ENCODE measurements at places on chromosomes 12 and 14.

DNA sequence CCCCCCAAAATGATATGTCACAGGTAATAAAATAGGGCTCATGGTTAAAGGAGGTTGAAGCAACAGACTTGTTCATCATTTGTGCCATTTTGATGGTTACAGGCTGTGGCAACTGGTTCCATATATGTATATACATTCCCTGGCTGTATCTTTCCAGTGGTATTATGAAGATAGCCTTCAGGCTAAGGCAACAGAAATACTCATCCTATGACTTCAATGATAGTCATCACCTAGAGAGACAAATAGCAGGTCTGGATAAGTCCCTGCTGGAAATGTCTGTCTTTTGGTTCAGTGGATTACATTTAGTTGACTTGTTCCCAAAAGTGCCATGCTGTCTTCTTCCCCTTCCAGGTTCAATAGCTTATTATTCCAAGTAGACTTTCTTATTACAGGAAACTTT, 997.4 kb downstream of the FLRT2 start:
- DNase-seq: no peak

DNA sequence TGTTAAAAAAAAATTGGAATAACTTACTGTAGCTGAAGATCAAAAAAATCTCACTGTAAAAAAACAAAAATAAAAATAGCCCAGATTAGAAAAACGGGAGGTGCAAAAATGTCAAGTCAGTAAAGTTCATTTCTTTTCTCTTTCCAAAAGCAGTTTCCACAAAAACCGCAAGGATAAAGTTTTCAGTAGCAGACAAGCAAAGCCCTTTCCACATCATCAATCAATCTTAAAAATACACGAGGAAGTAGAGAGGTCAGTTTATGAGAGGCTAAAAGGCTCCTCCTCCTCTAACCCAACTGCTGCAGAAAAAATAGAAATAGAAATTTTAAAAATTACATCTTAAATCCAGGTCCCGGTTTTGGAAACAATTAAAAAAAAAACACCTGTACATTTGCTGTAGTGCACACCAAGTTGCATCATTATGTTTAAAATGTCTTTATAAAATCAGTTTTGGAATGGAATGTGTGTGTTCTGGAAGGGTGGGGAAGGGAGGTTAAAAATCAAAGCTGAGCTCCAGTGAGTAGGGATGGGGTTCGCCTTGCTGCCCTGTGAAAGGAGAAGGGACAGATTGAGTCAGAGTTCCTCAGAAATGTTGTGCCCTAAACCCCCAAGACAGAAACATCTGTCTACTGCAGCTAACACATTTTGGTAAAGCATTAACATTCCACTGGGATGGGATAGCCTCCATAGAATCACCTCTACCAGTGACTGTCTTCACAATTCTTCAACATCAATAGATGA, 5.8 kb downstream of the HNRNPC start:
- no peak for DNase-seq

- DNase-seq: no peak
Observed at GRCh38 chr12:16329594-16329993, 17.9 kb upstream of the MGST1 start.

DNA sequence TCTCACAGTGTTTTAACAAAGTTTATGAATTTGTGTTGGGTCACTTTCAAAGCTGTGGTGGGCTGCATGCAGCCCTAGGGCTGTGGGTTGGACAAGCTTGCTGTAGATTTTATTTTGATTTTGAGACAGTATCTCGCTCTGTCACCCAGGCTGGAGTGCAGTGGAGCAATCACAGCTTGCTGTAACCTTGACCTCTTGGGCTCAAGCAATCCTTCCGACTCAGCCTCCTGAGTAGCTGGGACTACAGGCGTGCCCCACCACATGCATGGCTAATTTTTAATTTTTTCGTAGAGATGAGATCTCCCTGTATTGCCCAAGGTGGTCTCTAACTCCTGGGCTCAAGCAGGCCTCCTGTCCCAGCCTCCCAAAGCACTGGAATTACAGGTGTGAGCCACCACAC, 5.4 kb downstream of the MARK3 start:
- DNase-seq: no peak

GRCh38 chr12:51126297-51126696, 42.9 kb upstream of the CSRNP2 start:
- no peak for DNase-seq

GRCh38 chr12:33593753-33594152, 154.1 kb upstream of the SYT10 start:
- DNase-seq: no peak

DNA sequence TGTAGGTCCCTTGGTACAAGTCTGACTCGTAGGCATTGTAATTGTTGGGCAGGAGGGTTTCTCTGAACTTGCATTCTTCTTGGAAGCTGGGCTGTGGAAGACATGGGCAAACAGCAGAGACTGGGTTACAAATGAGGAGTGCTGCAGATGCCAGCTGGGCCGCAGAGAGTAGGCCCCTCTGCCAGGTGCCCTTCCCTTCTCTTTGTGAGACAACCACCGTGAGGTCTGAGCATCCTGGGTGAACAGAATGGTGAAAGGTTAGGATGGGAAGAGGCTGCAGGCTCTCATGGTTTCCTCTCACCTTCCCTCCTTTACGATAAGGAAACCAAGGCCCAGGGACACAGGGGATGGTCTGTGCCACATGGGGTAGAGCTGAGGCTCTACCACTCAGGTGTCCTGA, 11.3 kb downstream of the FGF6 start:
- no peak for DNase-seq

GRCh38 chr12:124727922-124728321, 135.7 kb downstream of the SCARB1 start:
- DNase-seq: no peak

DNA sequence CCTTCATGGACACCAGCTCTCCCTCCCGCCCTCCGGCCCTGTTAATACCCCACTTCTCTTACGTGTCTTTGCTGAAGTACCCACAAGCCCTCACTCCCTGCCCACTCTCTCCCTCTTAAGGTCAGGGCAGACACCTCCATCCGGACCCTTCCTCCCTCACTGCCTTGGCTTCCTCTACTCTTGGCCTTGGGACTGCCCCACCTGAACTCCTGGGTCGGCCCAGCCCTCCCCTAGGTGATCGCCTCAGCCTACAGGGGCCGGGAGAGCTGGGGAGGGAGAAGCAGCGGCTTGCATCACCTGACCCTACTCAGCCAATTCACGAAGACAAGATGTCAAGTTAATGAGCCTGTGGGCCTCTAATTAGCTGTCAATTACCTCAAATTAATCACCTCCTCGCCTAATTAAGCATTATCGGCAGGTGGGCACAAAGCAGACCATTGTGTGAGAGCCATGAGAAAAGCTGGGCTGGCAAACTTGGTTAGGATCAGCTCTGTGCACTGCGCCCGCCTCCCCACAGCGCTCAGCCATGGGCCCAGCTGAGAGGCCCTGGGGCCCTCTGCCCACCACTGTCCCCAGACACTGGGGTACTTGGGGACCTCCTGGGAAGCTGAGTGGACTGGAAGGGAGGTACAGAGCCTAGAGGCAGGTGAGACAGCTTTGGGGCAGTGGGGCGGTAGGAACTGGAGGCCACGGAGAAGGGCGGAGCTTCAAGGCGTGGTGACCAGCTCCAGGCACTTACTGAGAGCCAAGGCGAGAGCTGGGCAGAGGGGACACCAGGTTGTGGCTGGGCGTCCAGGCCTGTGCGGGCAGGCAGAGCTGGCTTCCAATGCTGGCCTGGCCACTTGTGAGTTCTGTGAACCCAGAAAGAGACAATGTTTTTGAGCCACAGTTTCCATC, 25.1 kb upstream of the VSX2 start:
- no peak for DNase-seq

DNA sequence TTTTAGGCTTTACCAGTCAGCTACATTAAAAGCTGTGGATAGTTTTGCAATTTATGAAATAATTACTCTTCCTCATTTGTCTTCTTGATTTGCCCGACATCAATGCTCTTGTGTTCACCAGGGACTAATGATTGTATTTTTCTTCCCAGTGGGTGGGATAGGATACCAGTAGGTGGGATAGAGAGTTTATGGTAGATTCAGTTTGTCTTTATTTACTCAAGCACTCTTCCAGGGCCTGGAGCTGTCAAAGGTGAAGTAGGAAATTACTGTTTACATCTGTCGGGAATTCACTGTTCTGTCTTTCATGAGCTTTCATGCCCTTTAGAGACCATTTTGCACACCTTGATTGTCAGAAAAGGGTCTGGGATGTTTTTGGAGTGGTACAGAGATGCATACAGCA, 36.6 kb downstream of the ETV6 start:
- DNase-seq: peak; percentile 99

GRCh38 chr14:90569201-90569600, 172.4 kb downstream of the CALM1 start:
- no peak for DNase-seq

DNA sequence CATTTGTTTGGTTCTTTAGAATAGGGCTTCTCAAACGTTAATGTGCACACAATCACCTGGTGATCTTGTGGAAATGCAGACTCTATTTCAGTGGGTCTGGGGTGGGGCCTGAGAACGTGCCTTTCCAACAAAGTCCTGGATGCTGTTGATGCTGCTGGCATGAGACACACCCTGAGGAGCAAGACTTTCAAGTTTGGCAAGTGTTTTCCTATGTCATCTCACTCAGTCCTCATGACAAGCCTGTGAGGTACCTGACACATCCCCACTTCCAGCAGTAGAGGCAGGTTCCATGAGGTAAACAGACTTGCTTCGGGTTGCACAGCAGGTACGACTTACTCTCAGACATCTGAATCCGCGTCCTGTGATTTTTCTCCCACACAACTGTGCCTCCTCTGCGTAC, 147.1 kb downstream of the MYRFL start:
- no peak for DNase-seq

GRCh38 chr12:1665366-1665765, 25.5 kb upstream of the ADIPOR2 start:
- no peak for DNase-seq

DNA sequence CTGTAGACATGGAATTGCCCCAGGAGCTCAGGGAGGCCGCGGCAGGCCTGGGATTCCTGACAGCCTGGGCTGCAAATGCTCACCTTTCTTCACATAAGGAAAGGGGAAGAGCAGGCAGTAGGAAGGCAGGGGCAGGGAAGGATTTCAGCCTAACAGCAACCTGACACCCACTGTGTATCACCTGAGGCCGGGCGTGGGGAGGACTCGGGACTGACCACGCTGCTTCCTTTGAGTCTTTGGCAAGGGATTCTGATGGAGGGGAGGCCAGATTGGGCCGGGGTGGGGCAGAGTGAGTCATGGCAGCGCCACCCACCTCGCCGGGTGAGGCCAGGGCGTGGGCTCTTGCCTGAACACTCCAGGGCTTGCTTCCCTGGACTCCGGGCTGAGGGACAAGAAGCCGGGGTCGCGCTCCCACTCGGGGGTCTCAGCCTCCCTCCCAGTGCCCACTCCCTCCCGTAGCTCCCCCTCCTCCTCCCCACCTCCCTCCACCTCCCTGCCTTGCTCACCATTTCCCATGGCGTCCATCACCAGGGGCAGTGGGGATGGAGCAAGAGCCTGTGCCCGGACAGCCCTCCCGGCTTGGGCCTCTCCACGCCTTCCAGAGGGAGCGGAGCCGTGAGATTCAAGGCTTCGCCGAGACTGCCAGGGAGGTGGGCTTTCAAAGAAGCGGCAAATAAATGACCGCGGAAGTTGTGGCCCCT, 247.9 kb upstream of the RTL1 start:
- no peak for DNase-seq

Measured in NCI-H1417 treated with DMSO at 0.1 percent for 48 hours (cell line).